Retinal pigment epithelial cell (primary cell): ENCODE measurements at places on chromosomes 6 and 20.

DNA sequence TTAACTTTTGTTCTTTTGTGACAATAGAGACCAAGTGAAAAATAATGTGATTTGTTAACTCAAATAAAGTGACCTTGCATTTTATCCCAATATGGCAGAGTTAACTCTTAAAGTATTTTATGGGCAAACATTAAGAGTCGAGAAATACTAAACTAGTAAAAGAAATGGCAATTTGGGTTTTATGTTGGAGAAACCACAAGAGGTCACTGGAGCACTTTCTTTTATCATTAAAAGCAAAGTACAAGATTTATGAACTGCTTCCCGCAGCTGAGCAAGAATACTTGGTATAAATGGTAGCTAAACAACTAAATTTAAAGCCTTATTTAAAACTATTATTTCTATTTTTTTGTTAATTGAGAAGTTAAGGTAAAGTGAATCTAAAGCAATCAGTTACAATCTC is 33.5 kb upstream of the MCM9 start:
- no peak for DNase-seq

DNA sequence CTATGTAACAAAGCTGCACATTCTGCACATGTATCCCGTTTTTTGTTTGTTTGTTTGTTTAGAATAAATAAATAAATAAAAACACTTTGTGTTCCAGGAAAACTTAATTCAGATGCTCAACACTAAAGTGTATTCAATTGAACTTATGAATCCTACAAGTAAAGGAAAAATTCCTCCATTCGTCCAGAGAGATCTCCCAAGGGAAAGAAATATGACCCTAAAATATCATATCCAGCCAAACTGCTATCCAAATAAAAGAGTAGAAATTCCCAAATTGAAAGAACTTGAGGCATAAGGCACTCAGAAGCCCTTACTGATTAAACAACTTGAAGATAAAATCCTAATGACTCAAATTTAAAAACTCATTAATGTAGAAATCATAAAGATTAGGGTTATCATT is 90.4 kb downstream of the MOXD1 start:
- no peak for DNase-seq

DNA sequence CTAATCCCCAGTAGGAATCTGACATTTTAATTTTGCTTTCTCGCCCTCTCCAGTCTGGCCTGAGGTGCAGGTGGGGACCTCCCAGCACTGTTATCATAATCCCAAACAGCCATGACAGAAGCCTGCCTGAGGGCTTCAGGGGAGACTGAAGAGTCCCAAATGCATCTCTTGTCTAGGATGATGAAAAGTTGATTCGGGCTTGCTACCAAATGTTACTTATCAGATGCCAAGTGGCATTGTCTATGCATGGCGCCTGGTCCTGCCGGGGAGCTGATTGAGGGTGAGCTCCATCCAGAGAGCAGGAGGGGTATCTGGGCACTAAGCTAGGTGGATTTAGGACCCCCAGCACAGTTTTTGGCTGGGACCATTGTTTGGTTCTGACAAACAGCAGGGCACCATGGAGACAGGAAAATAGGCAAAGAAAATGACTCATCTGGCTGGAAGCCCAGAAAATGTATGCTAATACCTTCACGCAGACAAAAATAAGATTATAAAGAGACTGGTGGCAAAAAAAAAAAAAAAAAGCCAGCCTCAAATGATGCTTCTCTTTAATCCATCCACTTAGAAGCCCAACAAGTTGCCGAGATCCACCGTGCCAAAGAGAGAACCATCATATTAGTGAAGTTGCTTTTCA is 513.7 kb upstream of the SULF2 start:
- DNase-seq: peak; percentile 97

DNA sequence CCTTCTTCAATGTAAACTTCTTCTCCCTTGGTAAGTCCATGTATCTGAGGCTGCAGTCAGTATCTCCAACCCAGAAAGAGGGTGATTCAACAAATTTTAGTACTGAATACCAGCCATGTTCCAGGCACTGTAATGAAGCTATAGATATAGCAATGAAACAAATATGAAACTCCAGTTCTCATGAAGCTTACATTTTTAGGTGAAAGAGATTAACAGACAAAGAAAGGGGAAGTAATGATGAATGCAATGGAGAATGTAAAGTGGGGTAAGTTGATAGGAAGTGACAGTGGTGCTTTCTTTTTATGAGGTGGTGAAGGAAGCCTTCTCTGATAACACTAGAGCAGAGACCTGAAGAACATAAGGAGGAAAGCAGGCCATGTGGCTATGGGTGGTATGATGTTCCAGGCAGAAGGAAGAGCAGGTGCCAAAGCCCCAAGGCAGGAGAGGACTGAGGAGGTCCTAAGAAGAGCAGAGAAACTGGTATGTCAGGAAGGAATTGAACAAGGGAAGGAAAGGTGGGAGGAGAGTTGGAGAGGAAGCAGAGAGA is 143.6 kb downstream of the TFAP2B start:
- no peak for DNase-seq

DNA sequence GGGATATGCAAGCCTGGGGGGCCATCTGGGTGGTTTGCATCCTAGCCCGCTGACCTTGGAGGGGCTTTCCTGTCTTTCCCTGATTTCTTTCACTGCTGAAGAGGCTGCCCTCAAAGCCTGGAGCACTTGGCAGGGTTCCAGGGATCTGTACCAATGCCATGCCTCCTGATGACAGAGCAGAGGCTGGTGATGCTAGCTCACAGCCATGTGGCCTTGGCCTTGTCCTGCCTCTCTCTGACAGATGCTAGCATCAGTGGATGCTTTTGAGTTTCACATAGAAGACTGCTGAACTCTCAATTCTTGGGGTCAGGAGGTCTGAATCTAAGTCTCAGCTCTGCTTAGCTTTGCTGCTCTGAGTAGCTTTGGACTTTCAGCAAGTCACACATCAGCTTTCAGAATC is 21.9 kb upstream of the RREB1 start:
- no peak for DNase-seq

DNA sequence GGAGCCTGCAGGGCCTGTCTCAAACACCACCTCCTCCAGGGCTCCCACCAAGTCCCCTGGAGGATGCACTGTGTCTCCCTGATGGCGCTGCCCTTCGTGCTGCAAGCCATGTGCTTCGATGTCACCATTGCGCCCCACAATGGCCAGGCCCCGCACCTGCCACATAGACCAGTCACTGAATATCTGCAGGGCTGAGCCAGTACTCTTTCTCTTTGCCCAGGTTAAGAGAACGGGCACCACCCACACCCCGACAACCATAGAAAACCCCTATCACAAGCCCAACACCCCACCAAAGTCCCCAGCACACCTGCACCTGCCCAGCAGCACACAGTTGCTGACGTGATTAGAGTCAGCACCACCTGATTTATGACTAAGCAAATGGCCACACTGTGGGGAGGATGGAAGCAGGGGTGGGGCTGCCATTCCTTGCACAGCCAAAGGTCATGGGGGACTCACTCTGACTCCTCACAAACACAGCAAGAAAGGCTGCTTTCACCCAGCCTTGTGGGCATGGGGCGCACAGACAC is 104.3 kb downstream of the SLC23A2 start:
- DNase-seq: no peak

DNA sequence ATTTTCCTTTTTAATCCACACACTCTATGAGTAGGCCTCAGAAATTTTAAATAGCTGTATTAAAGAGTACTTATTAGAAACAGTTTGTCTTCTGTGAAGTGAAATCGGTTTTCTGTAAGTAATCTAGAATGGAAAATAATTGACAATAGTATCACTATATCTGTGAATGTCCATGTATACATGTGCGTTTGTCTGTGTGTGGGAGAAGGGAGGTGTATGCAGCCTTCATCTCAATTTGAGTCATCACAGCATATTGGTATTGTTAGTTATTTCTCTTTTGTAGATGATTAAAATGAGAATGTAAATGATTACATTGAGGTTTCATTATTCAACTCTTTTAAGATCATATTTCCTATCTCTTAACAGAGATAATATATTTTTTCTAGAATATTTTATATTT is 206.0 kb downstream of the EYS start:
- DNase-seq: no peak

- DNase-seq: no peak
Observed at GRCh38 chr20:63898882-63899558, 4.1 kb downstream of the DNAJC5 start.

DNA sequence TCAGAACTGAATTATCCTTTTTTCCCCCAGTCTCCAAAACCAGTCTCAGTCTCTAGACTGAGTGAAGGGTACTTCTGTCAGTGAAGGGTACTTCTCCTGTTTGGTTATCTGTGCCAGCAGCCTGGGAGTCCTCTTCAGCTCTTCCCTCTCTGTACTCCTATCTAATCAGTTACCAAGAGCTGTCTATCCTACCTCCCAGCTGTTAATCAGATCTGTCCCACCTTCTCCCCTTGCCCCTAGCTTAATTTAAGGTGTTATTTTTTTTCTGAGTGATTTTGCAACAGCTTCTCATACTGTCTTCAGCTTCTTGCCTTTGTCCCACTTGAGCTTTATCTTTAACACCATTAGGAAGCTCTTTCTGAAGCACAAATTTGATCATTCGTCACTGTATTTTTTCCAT is 491.9 kb upstream of the SOX4 start:
- no peak for DNase-seq

GRCh38 chr6:85402922-85403321 is 47.0 kb upstream of the NT5E start:
- DNase-seq: no peak

- DNase-seq: no peak
Observed at GRCh38 chr20:10555865-10556308, 117.9 kb downstream of the JAG1 start.

DNA sequence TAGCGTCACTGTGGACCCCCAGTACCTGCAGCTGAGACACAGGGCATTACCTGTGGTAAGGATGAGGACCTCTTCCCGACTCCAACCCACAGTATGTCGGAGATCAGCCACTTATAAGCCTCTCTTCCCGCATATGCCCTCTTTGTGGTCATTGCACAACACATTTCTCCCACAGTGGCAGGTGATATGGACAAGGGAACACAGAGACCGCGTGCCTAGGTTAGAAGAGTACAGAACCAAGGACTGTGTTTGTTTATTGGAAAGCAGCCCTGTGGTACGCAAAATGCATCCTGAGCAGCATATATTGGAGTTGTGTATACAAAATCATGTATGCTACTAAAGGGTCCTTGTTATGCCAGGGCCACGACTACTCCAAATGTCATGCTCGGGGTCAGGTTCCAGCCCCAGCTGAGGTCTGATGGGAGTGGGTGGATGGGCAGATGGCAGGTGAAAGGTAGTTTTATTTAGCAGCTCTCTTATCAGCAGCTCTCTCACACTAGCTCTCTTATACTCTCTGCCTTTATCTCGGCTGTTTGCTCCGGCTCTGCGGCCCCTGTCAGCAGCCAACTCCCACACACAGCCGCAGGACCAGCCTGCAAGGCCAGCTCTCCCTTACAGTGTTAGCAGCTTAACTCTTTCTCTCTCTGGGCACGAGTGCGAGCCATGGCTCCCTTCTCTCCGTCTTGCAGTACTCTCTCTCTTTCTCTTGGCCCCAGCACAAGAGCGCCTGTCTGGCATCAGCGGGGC is 569.0 kb downstream of the KIF16B start:
- no peak for DNase-seq

DNA sequence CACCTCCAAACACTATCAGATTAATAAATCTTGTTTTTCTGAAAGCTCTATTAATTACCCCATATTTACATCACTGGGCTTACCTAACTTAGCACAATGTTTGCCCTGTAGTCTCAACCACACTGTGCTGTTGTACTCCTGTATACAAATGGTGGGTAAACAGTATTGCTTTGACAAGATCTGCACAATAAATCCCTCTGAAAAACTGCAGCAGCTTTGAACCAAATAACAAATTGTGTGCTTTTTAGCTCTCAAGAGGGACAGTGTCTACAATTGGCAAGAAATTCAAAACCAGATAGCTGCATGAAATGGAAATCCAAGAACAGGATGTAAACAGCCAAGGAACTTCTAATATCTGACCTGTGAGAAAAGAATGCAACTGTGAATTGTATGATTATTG is 10.4 kb downstream of the KIF6 start:
- no peak for DNase-seq

DNA sequence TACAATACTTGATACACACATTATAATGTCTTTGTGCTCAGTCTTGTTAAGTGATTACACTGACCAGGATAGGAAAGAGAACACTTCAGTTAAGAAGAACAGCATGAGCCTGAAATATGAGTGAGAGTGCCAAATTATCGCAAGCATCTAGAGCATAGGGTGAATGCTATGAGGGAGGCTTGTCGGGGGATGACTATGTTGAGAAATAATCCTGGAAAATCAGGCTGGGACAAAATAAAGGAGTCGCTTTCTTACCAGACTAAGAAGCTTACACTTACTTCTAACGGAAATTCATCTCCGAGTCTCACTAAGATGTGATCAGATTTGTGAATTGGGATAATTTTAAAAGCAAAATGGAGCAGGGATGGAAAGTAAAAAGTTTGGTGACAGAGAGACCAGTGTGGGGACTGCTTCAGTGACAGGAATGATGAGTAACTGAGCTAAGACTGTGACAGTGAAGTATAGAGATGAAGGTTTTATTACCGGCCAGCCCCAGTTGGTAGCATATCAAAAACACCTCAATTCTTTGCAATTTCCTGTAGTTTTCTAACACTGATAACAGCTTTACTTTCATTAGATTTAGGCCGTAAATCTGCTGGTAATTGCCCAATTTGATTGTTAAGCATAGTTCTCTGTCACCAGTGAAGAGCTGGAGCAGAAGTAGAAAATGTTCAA is 48.4 kb upstream of the DEFB112 start:
- DNase-seq: no peak

GRCh38 chr6:150343434-150343833 is 25.4 kb upstream of the IYD start:
- DNase-seq: peak; percentile 29
